ENCODE measurements at places on chromosomes 1 and 21.

DNA sequence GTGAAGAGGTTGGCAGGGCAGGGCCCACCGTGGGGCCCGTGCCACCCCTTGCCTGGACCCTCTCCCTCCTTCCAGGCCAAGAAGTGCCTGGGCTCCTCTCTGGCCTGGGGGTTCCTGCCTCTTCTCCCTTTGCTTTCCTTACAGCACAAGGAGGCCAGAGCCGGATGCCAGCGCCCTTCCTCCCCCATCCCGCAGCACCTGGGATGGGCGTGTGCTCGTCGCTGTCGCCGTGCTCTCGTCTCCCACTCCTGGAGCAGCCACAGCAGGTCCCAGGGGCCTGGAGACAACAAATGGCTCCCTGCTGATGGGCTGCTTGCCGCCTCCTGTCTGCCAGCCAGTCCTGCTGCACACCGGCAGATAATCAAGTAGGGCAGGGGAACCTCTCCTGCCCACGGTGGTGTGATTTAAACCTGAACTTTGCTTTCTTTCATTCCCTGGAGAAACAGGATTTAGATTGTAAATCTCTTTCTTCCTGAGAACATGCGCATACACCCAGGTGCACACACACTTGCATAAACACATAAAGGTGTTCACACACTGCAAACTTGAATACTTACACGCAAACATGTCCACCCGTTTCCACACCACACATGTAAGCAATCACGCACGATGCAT, 50.8 kb upstream of the POU3F1 start:
- no peak for DNase-seq

DNA sequence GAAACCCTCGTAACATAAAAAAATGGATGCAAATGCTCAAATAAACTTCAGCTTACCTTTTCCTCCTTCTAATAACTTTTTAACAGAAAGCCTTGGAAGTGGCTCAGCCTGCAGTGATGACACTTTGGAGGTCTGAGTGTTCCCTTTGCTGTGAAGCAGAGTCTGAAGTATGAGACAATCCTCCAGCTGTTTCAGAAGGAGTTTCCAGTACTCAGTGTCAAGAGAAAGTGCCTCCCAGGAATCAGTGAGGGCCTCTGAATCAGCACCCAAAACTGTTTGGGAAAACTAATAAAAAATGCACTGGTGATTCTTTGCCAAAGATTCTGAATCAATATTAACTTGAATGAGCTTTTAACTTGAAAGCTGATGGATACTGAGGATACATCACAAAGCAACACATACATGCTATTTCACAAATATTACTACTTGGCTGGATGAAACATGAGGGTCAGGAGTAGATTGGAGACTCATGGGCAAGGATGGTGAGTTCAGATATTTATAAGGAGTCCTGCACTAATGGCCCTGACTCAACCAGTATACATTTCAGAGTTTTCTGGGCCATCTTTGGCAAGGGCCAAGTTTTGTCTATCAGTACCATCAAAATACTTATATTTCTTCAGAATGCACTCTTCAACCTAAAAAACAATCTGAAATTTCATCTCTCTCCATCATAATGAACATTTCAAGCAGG, 77.0 kb downstream of the IARS2 start:
- DNase-seq, result no peak

DNA sequence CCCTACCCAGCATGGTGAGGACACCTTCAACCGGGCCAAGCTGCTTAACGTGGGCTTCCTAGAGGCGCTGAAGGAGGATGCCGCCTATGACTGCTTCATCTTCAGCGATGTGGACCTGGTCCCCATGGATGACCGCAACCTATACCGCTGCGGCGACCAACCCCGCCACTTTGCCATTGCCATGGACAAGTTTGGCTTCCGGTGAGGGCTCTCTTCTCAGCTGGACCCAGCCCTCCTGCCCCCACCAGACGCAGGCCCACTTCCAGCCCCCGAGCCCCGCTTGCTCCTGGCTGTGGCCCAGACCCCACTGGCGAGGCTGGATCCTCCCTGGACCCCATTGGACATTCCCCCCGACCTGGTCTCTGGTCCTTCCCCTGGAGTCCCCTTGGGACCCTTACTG, 5.8 kb downstream of the B4GALT2 start:
- no peak for DNase-seq

GRCh38 chr1:182957902-182958395, 5.0 kb upstream of the SHCBP1L start:
- no peak for DNase-seq

DNA sequence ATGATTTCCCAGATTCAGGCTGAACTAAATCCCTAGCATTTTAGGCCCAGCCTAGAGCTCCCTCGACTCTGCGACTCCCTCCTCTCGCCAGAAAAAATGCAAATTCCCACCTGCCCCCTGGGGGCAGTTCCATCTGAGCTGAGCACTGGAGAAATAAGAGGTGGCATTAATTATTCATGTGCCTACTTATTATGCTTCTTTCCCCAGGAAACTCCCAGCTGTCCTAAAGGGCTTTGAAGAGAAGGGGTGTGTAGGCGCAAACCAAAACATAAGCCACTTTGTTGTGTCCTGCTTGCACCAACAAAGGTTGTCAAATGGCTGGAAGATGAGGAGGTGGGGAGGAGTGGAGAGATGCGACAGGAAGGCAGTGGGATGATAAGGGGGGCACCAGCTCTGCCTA, 41.4 kb upstream of the GOLT1A start:
- no peak for DNase-seq

- DNase-seq, result no peak
Measured at GRCh38 chr1:224431726-224432125, 2.9 kb downstream of the WDR26 start.

DNA sequence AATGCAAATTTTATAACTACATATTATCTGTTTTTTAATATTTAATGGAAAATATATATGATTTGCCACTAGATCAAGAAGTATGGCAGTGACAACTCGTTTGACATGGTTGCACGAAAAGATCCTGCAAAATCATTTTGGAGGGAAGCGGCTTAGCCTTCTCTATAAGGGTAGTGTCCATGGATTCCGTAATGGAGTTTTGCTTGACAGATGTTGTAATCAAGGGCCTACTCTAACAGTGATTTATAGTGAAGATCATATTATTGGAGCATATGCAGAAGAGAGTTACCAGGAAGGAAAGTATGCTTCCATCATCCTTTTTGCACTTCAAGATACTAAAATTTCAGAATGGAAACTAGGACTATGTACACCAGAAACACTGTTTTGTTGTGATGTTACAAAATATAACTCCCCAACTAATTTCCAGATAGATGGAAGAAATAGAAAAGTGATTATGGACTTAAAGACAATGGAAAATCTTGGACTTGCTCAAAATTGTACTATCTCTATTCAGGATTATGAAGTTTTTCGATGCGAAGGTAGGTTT, 556 bp downstream of the IFI44 start:
- no peak for DNase-seq

DNA sequence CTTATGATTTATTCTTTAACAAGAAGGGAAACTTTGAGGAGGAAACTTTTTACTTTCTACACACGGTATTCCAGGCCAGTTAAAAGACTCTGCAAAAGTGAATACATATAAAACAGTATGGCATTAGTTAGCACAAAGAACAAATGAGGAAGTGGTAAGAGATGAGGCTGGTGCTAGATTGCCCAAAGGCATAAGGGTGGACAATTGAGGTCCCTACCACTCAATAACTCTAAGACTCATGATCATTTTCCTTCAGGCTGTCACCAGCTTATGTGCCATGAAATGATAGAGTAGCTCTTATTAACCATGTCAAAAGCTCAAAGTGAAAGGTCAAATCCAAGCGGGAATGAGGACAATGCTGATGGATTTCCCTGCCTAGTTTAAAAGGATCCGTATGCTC, 124.5 kb downstream of the TBX15 start:
- DNase-seq, result no peak

- DNase-seq, result no peak
Measured at GRCh38 chr1:230463326-230463725, 37.2 kb upstream of the PGBD5 start.

DNA sequence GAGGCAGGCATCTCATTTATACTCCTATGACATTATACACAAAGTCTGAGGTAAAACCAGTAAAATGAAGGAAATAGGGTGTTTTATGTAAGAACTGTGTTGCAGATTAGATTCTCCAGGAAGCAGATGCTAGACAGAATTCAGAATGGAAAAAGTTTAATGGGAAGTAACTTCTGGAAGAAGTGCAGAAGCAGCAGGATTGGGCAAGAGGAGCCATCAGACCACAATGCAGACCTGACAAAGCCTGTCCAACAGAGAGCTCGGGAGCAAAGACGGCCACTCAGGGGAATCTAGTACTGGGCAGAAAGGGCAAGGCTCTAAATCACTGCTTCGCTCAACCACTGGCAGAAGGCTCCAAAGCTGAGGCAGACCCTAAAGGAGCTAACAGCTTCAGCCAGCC, 33.7 kb downstream of the FBXO42 start:
- no peak for DNase-seq

GRCh38 chr21:31162079-31162699, 123.9 kb upstream of the KRTAP19-8 start:
- DNase-seq, result no peak

- DNase-seq, result no peak
Measured at GRCh38 chr21:32320726-32321125, 22.1 kb downstream of the MRAP start.

- no peak for DNase-seq
Measured at GRCh38 chr21:19420565-19420964, 1017.0 kb upstream of the TMPRSS15 start.

- DNase-seq, result no peak
Measured at GRCh38 chr1:213061263-213061662, 10.2 kb downstream of the RPS6KC1 start.

GRCh38 chr1:216064643-216065042, 358.6 kb downstream of the USH2A start:
- no peak for DNase-seq

DNA sequence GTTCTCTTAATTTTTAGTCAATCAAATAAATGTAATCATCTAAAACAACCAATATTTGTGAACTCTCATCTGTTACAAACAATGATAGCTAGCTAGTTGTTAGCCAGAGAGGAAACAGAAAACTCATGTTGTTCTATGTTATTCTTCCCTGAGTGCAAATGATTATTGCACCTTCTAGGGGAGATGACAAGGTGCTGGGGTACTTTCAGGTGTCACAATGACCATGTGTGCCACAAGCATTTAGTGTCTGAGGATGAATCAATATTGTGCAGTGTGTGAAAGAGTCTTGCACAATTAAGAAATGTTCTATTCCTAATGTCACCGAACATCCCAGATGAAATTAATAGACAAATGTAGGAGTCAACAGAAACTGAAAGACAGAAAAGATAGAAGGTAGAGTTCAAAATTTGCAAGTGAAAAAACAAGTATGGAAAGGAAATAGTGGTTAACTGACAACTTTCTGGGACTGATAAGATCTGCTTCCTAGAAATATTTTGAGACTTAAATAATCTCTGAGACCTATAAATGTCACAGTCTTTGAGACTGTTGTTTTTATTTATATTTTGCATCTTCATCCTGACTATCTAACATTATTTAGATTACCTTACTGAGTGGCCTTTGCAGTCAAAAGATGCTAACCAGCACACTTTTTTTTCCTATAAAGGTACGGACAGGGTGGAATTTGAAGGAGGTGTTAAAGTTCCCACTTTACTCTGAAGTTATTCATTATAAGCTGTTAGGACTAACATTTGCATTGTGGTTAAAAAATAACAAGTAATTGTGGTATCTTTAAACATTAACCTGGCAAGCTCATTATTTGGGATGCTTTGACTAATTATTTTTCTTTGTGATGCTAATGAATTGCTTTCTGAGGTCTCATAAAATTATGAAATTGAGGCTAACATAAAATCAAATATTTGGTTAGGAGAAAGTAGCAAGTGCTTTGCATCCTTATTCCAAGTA, 21.6 kb upstream of the DPYD start:
- no peak for DNase-seq

Data from GDM1 (cell line).